ENCODE measurements at places on chromosomes 3 and 15.

- DNase-seq = no peak
These were observed 47.7 kb upstream of the C2CD4B start for GRCh38 chr15:62212741-62213140.

GRCh38 chr15:50687302-50687902 lies 805 bp upstream of the TRPM7 start:
- DNase-seq = no peak

DNA sequence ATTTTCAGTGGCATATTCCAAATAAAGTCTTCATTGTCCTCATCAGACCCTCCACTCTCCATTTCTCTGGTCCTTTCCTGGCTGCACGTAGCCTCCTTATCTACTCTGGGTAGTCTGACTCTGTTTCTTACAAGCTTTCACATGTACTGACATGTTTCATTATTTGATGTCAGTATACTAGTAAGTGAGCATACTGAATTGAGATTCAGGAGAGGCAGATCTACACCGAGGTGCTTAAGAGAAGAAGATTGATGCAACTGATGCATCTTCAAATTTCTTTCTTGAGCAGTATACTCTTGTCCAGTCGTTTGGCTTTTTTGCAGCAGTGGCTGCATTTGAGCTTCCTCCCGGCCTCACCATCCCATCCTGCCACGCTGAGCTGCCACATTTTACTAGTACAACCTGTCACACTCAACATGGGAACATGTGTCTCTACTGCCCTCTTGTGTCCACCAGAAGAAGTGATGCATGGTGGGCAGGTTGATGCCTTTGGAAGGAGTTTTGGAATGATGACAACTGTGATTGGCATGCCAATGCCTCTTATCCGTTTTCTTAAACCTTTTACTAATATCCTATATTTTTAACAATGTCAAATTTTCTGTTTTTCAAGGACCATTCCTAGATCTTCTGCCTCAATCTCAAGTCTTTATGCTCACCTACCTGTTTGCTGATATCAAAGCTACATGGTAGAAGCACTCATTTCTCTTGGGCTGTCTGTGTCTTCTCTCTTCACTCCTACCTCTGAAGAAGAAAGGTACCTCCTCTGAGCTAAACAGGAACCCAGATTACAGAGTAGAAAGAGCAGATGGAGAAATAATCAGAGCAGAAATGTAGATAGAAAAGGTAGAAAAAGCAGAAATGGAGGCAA lies 38.7 kb downstream of the GUCA1C start:
- peak; percentile 42 for DNase-seq

GRCh38 chr3:69409011-69409410 lies 23.1 kb upstream of the FRMD4B start:
- DNase-seq = peak; percentile 77

- no peak for DNase-seq
These were observed 10.0 kb upstream of the ELP6 start for GRCh38 chr3:47523310-47524073.

- no peak for DNase-seq
These were observed 88.3 kb downstream of the RSL24D1 start for GRCh38 chr15:55108448-55108847.

Measured in muscle of leg (tissue), 16 donors.